Pancreas (tissue), 10 donors: ENCODE measurements at places on chromosomes 11 and 22. TPM values are rescaled to one million over a fixed set of nuclear protein-coding genes. Genes with fewer than 3 reads are reported as not detected.
A peak's percentile ranks its signal among the peaks of the same experiment; 100 is the strongest.

DNA sequence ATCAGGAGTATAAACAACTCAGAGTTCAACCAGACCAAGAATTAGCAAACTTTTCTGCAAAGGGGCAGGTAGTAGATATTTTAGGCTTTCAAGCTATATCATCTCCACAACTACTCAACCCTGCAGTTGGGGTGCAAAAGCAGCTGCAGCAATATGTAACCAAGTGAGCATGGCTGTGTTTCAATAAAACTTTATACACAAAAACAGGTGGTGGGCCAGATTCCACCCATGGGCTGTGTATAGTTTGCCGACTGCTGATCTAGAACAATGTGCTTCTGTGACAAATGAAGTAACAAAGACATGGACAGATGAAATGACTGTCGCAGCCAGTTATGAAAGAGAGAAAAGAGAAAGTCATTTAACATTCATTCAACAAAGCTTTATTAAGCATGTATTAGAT lies 77.1 kb upstream of the DRD2 start:
- no peak overlapping the region for H3K4me3 ChIP-seq
- no peak for DNase-seq
- H3K27me3 ChIP-seq = no peaks in the 10 kb centered on the region
- H3K27ac ChIP-seq = no peak overlapping the region

- DNase-seq = no peak
- peaks cover 3% of the 10 kb centered on the region for H3K27me3 ChIP-seq
- no peaks in the 10 kb centered on the region for H3K36me3 ChIP-seq
These were observed 206.7 kb upstream of the TBCEL start for GRCh38 chr11:120817158-120817557.

DNA sequence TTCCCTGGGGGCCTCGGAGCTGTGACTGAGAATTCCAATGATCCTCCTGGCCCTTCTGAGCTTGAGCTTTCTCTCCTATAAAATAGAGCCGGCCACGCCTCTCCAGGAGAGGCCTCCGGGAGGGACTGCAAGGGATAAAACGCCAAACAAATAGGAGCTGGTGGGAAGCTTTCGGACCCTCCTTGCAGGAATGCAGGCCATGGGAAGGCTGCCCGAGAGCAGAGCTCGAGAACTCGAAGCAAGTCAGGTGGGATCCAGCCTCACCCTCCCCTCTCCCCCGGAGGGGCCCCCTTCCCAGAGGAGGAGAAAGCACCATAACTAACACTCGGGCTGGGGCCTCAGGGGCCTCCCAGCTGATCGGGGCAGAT lies 34.6 kb downstream of the FLRT1 start:
- no peaks in the 10 kb centered on the region for H3K4me1 ChIP-seq
- no peaks in the 10 kb centered on the region for H3K36me3 ChIP-seq
- H3K4me3 ChIP-seq = no peak overlapping the region
- no peaks in the 10 kb centered on the region for H3K27me3 ChIP-seq
- H3K27ac ChIP-seq = no peak overlapping the region

DNA sequence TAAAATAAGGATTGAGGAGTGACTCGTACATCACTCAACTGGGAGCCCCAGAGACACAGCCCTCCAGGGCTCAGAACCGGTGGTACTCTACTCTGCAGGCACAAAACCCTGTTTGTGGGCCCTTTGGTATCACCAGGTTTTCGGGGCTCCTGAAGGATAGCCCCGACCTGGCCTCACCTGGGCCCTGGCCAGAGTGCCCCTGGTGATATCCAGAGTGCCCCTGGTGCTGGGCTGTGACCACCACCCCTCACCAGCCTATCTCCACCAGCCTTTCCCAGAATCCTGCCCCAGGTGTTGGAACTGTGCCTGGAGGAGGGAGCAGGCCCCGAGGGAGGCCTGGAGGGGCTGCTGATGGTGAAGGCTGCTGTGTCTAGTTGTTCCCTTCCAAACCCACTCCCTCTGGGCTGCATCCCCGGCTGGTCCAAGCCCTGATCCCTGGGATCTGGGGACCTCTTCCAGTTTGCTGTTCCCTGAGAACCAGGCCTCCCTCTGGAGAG lies 2.2 kb upstream of the GGT5 start:
- no peaks in the 10 kb centered on the region for H3K36me3 ChIP-seq
- H3K4me3 ChIP-seq = no peak overlapping the region
- no peaks in the 10 kb centered on the region for H3K27me3 ChIP-seq
- H3K27ac ChIP-seq = peak overlapping the region; percentile 35

DNA sequence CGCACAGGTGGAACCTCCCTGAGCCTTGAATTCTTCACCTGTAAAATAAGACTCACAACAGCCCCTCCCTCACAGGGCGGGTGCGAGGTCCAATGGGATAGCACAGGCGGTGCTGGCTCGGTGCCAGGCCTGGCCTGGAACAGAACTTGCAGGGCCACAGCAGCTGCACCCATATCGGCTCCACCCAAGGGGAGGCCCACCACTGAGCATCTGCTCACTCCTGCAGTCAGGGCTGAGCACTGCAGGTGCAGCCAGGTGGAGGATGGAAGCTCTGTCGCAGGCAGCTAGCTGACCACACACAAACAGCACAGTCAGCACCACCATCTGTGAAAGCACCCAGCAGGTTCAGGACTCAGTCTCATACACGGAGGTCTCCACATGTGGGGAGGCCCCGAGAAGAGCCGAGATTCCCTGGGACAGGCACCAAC lies 19.6 kb downstream of the VPS37C start:
- H3K27me3 ChIP-seq = no peaks in the 10 kb centered on the region
- no peaks in the 10 kb centered on the region for H3K36me3 ChIP-seq
- peaks cover 17% of the 10 kb centered on the region for H3K4me1 ChIP-seq

DNA sequence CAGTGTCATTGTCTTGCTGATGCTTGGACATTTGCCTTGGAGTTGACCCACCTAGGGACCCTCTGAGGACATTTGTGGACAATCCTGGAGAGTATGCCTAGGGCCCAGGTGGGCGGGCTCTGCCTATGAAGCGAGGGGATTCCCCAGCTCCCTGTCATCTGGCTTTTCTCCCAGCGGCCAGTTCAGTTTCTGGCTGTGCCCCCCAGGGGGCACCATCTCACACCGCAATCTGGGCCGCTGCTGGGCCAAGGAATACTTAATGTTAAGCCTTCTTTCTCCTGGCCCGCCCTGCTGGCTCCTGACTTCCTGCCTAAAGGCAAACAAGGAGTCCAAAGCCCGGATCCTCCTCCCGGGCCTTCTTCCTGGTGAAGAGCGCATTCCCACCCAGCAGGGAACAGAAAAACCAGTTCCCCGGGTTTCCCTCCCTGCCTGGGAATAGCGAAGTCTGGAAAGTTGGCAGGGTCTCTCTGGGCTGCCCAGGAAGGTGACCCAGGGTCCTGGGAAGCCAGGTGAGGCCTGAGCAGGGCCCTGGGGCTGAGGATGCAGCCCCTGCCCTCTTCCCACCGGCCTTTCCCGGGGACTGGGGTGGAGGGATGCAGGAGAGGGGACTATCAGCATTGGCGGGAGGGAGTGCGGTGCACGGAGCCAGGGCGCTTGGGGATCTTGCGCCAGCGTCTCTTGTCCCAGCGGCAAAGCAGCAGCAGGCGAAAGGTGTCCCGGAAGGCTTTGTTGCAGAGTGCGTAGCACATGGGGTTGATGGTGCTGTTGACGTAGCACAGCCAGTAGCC lies 11.9 kb downstream of the CHRM1 start:
- no peak overlapping the region for H3K4me3 ChIP-seq
- H3K4me1 ChIP-seq = peaks cover 18% of the 10 kb centered on the region
- peak overlapping the region; percentile 56 for H3K27ac ChIP-seq
- H3K36me3 ChIP-seq = no peaks in the 10 kb centered on the region
- no peaks in the 10 kb centered on the region for H3K27me3 ChIP-seq
- peak; percentile 92 for DNase-seq

Gene MIOX
- 0.40 TPM for total RNA-seq

Gene MISFA
- total RNA-seq = 1.6 TPM

Gene SLC6A5
- not detected for total RNA-seq

Gene CDKN1C
- total RNA-seq = 11.9 TPM

Gene TMPRSS4
- total RNA-seq = not detected

Gene OR52I2
- not detected for total RNA-seq
